ENCODE measurements at places on chromosomes 7 and 10.

DNA sequence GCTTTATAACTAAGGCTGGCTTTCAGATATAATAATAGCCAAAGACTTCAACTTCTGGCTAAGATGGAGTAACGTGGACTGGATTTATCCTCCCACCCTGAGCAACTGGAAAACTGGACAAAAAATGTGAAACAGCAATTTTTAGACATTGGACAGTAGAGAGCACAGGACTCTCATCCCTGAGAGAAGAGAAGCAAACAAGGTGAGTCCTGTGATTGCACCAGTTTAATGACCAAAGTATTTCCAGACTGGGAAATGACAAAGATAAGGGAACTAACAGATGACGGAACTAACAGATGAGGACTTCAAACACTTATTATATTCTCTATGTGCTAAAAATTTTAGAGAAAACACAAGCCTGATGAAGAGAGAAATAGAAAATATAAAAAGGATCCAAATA, 175.7 kb upstream of the SLC25A13 start:
- DNase-seq, result no peak

- DNase-seq, result no peak
These were observed 8.4 kb downstream of the RHEB start for GRCh38 chr7:151511270-151511669.

DNA sequence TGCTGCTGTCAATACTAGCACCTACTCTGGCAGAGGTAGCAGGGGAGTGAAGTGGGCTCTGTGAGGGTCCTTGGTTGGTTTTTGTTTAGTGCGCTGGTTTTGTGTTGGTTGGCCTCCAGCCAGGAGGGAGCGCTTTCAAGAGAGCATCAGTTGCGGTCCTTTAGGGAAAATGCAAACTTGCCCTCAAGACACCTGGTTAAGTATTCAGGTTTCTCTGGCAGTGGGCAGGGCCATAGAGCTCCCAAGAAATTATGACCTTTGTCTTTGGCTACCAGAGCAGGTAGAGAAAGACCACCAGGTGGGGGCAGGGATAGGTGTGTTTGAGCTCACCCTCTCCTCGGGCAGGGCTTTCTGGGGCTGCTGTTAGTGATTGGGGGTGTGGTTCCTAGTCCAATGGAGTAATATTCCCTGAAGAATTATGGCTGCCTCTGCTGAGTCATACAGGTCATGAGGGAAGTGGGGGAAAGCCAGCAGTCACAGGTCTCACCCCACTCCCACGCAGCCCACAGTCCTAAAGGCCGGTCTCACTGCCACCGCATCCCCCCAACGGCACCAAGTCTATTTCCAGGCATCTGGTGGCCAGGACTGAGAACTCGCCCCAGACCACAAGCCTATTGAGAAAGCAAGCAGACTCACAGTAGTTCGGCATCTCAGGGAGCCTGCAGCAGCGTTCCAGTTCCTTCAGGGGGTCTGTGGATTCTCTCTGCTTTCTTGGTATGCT, 280.5 kb downstream of the SFMBT2 start:
- DNase-seq, result no peak

DNA sequence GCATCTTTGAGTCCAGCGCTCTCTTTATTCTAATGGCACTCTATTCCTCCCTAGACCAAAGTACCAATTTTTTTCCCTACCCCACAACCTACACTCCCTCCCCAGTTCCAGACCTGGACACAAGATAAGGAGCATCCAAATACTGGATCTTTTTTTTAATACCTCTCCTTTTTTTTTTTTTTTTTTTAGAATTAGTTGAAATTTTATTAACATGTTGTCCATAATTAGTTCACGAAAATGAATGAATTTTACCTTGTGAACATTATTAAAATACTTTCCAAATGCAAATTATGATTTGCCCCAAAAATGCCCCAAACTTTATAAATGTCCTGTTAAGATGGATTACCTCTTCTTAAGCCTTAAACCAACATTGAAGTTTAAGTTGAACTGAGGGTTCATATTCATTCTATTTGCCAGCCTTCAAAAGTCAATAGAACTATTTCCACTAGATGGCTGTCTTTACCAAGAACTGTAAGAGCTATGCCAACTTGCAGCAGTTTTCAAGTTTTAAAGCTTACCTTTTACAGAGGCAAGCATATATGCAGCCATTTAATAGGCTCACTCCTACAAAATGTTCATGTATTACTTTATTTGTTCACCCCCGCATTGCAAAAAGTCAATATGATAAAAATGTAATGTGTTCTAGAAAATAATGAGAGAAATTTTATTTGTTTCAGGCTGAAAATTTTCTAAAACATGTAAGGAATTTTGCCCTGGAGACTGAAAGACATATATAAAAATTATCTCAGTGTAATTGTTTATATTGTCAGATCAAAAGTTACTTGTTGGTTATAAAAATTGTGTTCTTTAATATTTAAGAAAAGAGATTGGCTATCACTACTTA, 39.7 kb upstream of the TNKS2 start:
- DNase-seq, result peak; percentile 19

GRCh38 chr10:78218798-78219490, 185.3 kb downstream of the RPS24 start:
- no peak for DNase-seq

Data from right renal cortex interstitium (tissue), 3 donors.